ENCODE measurements at places on chromosomes 12 and 14.
A peak's percentile ranks its signal among the peaks of the same experiment; 100 is the strongest.

GRCh38 chr14:64906022-64906421, 8.2 kb upstream of the CHURC1 start:
- DNase-seq = no peak

GRCh38 chr12:46385438-46385837, 12.9 kb upstream of the SLC38A2 start:
- peak; percentile 47 for DNase-seq

GRCh38 chr12:121937654-121938053, 19.3 kb downstream of the CFAP251 start:
- no peak for DNase-seq

- no peak for DNase-seq
Observed at GRCh38 chr14:33586806-33587205, 364.1 kb downstream of the EGLN3 start.

DNA sequence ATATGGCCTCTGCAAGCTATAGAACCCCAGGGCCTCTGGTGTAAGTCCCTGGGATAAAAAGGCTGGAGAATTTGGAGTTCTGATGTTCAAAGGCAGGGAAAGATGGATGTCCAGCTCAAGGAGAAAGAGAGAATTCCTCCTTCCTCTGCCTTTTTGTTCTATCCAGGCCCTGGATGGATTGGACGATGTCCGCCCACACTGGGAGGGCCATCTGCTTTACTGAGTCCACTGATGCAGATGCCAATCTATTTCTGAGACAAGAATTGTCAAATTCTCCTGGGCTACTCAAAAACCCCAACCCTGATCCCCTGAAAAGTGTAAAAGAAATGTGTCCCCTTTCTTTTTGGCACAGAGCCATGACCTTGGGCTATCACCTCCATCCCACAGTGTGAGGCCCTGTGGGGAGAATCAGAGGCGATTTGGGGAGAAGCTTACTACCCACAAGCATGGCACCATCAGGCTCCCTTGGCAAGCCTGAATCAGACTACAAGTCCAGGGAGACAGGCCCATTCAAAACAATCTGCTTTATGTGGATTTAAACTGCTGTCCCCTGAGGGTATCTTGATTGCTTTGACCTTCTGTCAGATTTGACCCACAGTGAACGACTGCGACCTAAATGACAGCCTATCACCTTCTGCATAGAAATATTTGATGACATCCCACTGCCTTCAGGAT, 334.0 kb downstream of the NUAK1 start:
- no peak for DNase-seq

DNA sequence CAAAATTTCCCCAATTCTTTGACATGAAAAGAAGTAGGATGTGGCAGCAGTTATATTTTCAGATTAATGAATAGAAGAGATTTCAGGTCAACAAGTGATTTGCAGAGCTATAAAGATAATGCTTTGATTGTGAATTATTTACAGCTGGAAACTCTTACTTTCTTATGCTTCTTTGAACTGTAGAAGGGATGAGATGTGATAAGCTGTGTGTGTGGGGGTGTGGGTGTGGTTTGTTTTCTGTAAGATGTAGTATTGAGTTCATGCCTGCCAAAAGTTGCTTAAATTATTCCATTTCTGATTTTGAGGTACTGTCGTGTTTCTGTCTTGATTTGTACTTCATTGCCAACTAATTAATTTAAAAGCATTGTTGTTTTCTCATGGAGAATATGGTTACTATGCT, 22.7 kb downstream of the AEBP2 start:
- DNase-seq = no peak

- no peak for DNase-seq
Observed at GRCh38 chr12:28440081-28440608, 249.9 kb downstream of the CCDC91 start.

- DNase-seq = no peak
Observed at GRCh38 chr12:40225337-40225983, 663 bp downstream of the LRRK2 start.

DNA sequence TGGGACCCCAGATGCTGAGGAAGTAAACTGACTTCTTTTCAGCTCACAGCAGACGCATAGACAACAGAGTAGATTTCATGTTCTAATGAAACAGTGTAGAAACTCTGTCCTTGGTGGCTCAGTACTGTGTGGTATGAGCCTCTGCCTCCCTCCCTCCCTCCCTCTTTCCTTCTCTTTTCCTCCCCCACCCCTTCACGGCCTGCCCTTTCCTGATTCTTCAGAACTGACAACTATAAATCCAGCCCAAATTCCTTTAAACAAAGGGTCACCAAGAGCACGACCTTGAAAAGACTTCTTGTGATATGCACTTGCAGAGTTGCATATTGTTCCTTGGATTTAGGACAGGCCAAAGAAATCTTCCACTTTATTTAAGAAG, 164.0 kb downstream of the ETV6 start:
- no peak for DNase-seq

DNA sequence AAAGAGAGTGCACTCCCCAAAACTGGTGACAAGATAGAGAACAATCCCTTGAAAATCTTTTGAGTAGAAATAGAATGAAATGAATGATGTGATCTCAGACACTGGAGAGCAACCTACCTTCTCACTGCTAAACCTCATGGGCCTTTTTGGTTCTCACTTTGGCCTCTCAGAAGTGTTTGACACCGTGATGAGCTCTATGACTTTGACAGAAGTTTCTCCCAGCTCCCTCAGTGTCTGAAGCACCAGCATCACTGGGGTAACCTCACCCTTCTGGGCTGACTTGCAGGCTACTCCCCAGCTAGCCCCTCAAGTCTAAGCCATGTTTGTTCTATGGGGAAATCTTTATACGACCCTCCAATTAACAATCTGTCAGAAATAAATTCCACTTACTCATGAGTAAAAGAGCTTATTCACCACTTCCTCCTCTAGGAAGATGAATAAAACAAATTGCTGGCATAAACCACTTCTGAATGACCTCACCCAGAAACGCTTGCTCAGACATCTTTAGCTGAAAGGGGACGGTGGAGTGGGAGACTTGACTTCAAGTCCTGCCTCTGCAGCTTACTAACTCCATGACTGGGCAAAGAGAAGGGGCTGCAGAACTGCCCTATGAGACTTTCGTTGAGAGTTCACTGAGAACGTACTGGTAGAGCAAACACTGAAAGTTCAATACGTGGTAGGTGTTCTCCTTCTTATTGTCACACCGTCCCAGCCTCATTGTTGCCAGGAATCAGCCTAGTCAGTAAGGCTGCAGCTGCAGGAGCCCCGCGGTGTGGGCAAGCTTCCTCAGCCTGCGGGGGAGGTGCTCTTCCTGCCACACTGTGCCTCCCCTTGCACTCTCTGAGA, 46.5 kb downstream of the ST8SIA1 start:
- DNase-seq = no peak

- no peak for DNase-seq
Observed at GRCh38 chr12:64172143-64172970, 49.7 kb downstream of the KICS2 start.

- peak; percentile 24 for DNase-seq
Observed at GRCh38 chr12:80709811-80710726, 2.6 kb downstream of the MYF6 start.

GRCh38 chr12:47088021-47088944, 8.5 kb upstream of the AMIGO2 start:
- peak; percentile 41 for DNase-seq

GRCh38 chr14:43894534-43894933, 612.5 kb downstream of the FSCB start:
- no peak for DNase-seq

- no peak for DNase-seq
Observed at GRCh38 chr12:132475304-132476037, 14.5 kb upstream of the FBRSL1 start.

GRCh38 chr12:122584177-122584863, 57.3 kb downstream of the KNTC1 start:
- DNase-seq = no peak

DNA sequence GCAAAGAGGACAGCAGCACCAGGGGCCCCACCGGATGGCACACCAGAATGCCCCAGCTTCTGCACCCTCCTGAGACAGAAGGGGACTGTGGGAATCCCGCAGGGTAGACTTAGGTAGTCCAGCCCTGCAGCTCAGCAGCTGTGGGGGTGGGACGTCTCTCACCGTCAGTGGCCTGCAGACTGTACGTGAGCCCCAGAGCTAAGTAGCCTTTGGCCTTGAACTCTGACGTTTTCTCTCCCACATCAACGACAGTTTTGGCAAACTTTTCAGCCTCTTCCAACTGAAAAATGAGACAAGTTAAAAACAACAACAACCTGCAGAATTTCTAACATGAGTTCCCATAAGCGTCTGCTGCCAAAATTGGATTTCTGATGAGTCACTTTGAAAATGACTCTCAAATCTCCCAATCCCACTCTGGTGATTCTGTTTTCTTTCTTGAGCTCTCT, 161.4 kb downstream of the TTC7B start:
- no peak for DNase-seq

DNA sequence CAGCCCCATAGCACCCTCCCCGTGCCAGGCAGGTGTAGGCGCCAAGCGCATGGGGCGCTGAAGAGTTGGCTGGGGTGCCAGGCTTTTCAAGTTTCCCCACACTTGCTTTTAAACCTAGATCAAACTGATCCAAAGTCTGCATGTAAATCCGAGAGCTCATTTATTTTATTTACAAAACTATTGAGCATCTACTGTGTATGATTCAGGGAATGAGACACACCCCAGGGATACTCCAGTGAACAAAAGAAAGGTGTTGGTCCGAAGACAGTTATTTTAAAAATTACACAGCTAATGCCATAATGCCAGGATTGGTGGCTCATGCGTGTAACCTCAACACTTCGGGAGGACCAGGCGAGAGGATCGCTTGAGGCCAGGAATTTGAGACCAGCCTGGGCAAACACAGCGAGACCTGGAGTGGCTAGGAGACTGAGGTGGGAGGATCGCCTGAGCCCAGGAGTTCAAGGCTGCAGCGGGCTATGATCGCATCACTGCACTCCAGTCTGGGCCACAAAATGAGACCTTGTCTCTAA, 780 bp upstream of the SLC41A2 start:
- DNase-seq = no peak

GRCh38 chr14:62181591-62181990, 419.4 kb downstream of the SNAPC1 start:
- no peak for DNase-seq

GRCh38 chr12:80432061-80432460, 12.0 kb upstream of the PTPRQ start:
- no peak for DNase-seq

DNA sequence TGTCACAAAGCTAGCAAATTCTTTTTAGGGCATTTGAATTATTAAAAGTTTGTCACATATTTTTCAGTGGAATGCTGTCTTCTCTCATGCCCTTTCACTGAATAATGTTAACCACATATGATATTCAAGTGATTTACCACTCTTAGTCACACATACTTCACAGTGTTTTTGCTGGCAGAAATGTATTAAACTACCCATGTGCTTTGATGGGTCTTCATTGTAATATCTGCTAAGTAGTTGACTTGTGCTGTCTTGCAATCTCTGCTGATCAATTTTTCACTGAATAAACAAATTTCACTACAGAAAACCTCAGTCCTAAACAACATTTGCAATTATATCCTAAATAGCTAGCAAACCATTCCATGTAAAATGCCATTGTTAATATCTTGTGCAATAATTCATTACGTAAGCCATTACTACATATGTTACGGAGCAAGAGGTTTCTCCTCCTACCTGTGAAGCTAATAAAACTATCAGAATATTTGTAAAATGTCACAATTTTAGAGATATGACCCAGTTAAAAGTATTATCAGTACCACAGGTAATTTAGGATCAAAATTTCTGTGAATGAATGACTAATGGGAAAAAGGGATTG, 64.6 kb upstream of the LMO3 start:
- no peak for DNase-seq

DNA sequence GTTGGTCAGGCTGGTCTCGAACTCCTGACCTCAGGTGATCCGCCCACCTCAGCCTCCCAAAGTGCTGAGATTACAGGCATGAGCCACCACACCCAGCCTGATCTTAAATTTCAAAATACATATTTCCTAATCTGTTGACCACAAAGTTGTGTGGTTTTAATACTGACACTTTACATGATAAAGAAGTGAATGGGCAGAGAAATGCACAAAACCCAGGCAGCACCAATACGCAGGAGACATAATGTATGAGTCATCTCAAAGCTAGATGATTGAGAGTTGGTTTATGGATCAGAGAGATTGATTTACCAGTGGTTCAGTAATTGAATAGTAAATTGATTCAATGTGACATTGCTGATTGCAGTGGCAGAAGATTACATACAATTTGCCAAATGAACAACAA, 19.2 kb upstream of the PPP2R5E start:
- DNase-seq = no peak

DNA sequence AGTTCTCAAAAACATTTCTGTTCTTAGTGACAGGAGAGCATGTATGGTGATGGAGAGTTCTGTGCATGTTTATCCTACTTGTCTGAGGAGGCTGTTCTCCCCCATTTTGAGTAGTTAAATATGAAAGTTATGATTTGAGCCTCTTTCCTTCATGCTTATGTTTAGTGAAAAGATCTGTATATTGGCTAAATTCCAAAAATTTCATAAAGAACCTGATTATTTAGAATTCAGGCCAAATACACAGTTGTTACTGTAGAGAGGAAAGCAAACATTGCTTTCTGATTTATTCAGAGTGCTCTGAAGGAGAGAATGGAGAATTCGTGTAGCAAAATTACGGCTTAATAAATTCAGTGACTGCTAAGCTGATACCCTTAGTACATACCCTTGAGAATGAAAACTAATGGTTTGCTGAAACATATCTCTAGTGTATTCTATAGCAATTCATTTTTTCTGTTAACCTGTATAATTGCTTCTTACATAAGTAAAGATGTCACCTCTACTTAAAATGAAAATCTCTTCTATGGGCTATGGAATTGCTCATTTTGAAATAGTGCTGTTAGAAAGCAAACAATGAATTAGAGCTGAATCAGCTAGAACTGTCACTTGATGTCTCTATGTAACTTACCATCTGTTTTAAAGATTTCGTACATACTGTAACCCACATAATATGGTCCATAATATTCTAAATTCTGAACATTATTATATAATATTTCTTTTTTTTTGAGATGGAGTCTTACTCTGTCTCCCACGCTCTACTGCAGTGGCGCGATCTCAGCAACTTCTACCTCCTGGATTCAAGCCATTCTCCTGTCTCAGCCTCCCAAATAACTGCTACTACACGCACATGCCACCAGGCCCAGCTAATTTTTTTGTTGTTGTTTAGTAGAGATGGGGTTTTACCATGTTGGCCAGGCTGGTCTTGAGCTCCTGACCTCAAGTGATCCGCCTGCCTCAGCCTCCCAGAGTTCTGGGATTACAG, 417.0 kb upstream of the RGS6 start:
- no peak for DNase-seq

- no peak for DNase-seq
Observed at GRCh38 chr14:22176957-22177356, 412.1 kb downstream of the DAD1 start.

GRCh38 chr12:91632042-91632786, 449.6 kb upstream of the DCN start:
- DNase-seq = no peak

All from Caco-2 (cell line).